ENCODE measurements at places on chromosomes 13 and 19. TPM values are rescaled to one million over a fixed set of nuclear protein-coding genes. Genes with fewer than 3 reads are reported as not detected.

GRCh38 chr19:16566161-16566560 lies 6.1 kb downstream of the SLC35E1 start:
- DNase-seq, result no peak

- no peak for DNase-seq
Observed at GRCh38 chr13:112530861-112531260, 57.1 kb downstream of the TUBGCP3 start.

- no peak for DNase-seq
Observed at GRCh38 chr13:103469771-103470170, 403.6 kb upstream of the SLC10A2 start.

DNA sequence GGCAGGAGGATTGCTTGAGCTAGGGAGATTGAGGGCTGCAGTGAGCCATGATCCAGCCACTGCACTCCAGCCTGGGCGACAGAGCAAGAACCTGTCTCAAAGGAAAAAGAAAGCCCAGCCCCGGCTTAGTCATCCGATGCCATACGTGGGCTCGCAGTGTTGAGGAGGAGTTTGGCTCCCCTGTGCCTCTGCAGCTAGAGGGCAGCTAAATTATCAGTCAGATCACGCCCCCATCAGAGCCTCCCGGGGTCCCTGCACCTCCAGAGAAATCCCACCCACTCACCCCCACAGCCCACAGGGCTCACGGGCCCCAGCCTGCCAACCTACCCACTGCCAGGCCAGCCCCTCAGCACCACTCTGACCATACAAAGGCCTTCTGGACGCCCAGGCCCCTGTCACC lies 27.6 kb downstream of the MAU2 start:
- DNase-seq, result no peak

DNA sequence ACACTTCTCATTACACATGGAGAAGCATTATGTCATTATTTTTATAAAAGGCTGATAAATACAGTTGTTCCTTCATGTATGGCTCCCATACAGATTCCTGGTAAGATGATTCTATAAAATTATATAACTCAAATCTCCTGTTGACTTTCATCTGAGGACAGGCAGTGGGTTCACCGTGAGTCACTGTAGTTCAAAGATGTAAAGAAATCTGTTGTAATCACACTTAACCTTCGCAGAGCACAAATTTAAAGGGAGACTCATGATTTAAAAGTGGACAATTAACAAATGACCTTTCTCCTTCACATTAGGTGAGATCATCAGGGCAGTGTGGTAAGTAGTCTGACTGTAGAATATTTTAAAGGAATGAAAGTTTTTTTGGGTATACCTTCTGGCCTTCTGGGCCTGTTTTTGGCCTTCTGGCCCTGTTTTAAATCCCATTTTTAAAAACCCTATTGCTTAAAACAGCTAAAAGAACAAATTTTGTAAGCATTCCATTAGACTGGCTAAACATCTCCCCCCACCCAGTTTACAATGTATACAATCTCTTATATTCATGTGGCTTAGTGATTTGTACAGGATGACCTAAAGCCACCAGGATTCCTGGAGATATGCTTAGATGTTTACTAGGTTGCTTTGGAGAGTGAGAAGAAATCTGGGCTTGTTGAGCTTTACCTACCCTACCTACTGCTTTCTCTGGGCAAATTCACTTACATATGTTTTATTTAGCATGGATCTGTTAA lies 171.2 kb downstream of the ITGBL1 start:
- no peak for DNase-seq

DNA sequence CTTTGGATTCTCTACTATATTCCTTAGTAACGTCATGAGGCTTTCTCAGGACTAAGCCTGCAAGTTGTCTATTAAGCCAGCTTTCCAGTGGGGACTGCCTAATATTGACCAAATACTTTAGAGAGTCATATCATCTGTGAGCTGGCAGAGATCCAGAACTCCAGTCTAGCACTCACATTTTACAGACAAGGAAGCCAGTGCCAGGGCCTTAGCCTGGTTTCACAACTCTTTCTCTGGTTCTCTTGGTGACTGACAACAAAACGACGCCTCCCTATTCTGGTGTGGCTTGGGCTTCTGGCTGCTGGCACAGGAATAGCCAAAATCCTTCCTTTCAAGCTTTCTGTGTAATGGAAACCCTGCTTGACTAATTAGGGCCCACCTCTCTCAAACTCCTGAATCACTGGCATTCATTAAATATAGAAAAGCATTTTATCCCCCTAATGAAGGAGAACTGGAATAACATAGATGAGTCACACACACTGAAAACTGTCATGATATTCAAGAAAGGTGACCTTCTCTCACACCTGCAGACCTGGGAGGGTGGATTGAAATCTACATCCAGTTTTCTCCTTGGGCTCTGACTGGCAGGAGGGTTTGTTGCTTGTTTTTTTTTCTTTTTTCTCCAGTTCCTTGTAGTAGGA lies 75.2 kb upstream of the UBL3 start:
- no peak for DNase-seq

GRCh38 chr19:35013820-35014754 lies 14.0 kb downstream of the GRAMD1A start:
- no peak for DNase-seq

- DNase-seq, result no peak
Observed at GRCh38 chr13:24887759-24888158, 123.8 kb downstream of the RNF17 start.

DNA sequence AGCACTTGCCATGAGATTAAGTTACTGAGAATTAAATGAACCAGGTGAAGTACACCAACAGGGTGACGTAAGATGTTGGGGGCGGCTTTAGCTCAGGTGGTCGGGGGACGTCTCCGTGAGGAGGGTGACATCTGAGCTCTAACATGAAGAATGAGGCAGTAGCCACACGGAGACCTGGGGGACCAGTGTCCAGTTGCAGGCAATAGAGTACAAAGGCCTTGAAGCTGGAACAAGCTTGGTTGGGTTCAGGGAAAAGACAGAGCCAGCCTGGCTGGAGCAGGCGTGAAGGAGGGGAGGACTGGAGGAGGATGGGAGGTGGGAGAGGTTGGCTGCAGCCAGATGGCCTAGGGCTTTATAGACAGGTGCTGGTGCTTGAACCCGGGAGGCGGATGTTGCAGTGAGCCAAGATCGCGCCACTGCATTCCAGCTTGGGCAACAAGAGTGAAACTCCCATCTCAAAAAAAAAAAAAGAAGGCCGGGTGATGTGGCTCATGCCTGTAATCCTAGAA lies 1.6 kb downstream of the SPINT2 start:
- DNase-seq, result no peak

DNA sequence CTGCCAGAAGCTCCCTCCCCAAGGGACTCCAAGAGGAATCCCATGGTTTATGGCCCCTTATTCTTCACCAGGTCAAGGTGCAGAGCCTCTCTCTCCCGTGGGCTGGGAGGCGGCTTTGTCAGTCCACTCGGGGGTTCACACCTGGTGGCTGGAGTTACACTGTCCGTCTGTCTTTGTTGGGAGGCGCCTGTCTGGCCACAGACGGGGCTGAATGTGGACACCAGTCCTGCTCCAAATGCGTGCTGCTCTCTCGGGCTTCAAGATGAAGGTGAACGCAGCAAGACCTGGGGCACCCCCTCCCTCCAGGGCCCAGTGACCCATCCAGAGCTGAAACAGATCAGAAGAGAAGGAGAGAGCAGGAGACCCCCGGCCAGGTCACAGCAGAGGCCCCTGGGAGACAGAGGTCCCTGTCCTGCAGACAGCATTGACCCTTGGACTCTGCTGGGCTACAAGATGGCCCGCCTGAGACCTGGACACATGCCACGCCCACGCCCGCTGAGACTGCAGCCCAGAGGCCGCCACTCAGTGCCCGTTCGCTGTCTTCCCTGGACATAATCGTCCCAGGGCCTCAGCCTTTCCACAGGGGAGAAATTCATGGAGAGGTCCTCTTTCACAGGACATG lies 29.9 kb upstream of the TUBGCP3 start:
- no peak for DNase-seq

- peak; percentile 22 for DNase-seq
Observed at GRCh38 chr19:709965-710571, 1.3 kb downstream of the PALM start.

DNA sequence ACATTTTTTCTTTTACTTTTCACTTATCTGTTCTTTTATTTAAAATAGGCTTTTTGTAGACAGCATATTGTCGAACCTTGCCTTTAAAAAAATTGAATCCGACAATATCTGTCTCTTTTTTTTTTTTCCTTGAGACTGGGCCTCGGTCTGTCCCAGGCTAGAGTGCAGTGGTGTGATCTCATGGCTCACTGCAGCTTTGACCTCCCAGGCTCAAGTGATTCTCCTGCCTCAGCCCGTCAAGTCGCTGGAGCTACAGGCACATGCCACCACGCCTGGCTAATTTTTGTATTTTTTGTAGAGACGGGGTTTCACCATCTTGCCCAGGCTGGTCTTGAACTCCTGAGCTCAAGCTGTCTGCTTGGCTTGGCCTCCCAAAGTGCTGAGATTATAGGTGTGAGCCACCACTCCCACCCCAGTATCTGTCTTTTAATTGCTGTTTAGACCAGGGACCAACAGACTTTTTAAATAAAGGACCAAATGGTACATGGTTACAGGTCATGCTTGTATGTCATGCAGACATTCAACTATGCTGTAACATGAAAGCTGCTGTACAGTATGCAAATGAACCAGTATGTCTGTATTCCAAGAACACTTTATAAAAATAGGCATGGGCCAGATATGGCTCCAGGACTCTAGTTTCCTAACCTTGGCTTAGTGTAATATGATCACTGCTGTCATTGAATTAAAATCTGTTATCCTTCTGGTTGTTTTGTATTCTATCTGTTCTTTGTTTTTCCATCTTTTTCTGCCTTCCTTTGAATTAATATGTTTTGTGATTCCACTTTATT lies 80.3 kb downstream of the GJA3 start:
- DNase-seq, result no peak

GRCh38 chr19:49475191-49475917 lies 1.3 kb downstream of the FLT3LG start:
- DNase-seq, result no peak

DNA sequence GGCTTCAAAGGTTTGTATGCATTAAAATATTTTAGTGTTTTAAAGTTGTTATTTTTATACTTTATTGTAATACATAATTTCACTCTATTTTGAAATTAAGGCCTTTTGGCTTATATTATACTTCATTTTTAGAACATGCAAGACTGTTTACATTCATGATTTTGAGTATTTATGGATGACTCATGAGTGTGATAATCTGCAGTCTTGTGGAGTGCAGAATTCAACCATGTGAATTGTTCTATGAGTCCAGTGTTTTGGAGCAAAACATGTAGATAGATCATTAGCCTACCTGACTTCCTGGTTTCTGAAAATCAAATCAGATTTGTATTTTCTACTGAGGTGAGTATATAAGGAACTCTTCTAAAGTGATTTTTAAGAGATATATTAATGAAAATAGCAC lies 241.8 kb downstream of the PCCA start:
- no peak for DNase-seq

- no peak for DNase-seq
Observed at GRCh38 chr13:99297331-99297730, 9.9 kb downstream of the GPR183 start.

- no peak for DNase-seq
Observed at GRCh38 chr13:30906411-30907051, 460 bp downstream of the MEDAG start.

DNA sequence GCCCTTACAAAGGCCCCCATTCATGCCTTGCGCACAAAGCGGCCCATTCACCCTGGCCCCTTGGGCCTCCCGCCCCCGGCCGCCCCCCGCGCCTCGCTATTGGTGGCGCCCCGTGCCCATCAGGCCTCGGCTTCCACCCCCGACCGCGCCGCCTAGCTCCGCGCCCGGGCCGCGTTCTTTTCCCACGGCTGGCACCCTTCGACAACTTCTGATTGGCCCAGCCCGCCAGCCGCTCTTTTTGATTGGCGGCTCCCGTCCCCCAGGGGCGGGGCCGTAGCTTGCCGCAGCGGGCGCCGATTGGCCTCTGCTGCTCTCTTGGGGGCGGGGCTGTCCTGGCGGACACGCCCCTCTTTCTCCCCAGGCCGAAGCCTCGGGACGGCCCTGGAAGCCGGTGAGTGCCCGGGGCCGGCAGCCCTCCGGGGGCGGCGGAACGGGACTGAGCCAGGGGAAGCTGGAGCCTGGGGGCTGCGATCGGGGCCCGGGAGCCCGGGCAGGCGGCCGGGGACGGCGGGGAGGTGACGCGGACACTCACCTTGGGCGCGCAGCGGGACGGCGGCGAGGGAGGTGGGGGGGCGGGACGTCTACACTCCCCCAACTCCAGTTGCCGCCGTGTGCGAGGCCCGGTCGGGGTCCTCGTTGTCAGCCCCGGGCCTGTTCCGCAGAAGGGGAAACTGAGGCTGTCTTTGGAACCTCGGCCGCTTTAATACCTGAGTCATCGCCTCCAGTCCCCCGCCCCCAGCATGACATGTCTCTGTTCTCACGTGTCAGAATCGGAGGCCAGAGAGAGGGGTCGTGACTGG lies at the start of gene MYH14:
Gene MYH14 (plus strand): TSS at position 342 of the 800 bp plus-strand sequence. CDS start 6,744 bp downstream, outside the sequence.
- peak; percentile 97 for DNase-seq

DNA sequence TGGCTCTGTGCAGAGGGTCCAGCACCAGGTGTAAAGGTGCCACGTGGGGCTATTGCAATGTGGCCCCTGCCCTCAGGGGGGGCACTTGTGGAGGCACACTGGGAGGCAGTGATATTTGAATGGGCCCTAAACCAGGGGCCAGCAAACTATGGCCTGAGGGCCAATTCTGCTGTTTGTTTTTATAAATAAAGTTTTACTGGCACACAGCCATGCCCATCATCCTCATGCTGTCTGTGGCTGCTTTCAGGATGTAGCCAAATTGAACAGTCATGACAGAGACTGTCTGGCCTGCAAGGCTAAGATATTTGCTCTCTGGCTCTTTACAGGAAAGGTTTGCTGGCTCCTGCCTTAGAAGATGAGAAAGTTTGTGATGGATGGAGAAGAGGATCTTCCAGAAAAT lies 33.9 kb upstream of the RANBP3 start:
- no peak for DNase-seq

GRCh38 chr19:49712397-49712859 lies 21.5 kb downstream of the CPT1C start:
- DNase-seq, result peak; percentile 72

GRCh38 chr13:26216042-26216441 lies 6.1 kb downstream of the RNF6 start:
- no peak for DNase-seq

The ZNF541 gene
- total RNA-seq, result not detected

The KLC3 gene
- total RNA-seq, result not detected

The ZNF112 gene
- 18.2 TPM for total RNA-seq

The CBARP gene
- total RNA-seq, result 1.2 TPM

The ZNF208 gene
- total RNA-seq, result not detected

The MUC16 gene
- total RNA-seq, result 0.07 TPM

The FCER2 gene
- not detected for total RNA-seq

The ZNF728 gene
- total RNA-seq, result not detected

The SHISA7 gene
- 0.09 TPM for total RNA-seq

The CDX2 gene
- total RNA-seq, result not detected

The CEACAM20 gene
- not detected for total RNA-seq

The RNF17 gene
- not detected for total RNA-seq

The AZU1 gene
- 1.0 TPM for total RNA-seq

All from neural progenitor cell (in vitro differentiated cells).